ENCODE measurements at places on chromosomes 11 and 22. TPM values are rescaled to one million over a fixed set of nuclear protein-coding genes. Genes with fewer than 3 reads are reported as not detected.

The TNNT3 gene
- total RNA-seq = 1.6 TPM

The ADAMTS15 gene
- total RNA-seq = not detected

The SERPIND1 gene
- not detected for total RNA-seq

The CBLIF gene
- not detected for total RNA-seq

The TMPRSS6 gene
- 0.42 TPM for total RNA-seq

The CHEK1 gene
- total RNA-seq = 144 TPM

The ALKBH8 gene
- 19.8 TPM for total RNA-seq

The C11orf21 gene
- 9.4 TPM for total RNA-seq

The HOATZ gene
- total RNA-seq = not detected

The LIN7C gene
- total RNA-seq = 27.4 TPM

- H3K4me3 ChIP-seq = no peak overlapping the region
- H3K4me1 ChIP-seq = no peaks in the 10 kb centered on the region
- no peak for DNase-seq
- H3K36me3 ChIP-seq = no peaks in the 10 kb centered on the region
- H3K27me3 ChIP-seq = no peaks in the 10 kb centered on the region
These were observed 183.1 kb downstream of the NAV2 start for GRCh38 chr11:19895776-19896175.

DNA sequence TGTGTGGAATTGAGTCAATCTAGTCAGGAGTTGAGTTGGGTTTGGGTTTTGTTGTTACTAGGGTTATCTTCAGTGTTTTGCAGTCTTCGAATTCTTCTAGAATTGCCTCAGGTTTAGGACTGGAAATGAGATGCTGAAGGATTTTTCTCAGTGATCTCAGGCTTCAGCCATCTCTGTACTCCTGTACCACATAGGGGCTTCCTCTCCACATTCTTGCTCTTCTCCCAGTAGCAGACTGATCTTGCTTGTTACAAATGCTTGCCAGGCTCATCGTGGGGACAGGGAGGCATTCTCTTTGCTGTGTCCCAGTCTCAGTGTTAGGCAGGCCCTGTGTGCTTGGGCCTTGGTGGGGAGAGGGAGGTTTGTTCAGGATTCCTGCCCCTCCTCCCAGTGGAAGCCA, 96.1 kb downstream of the LRRC32 start:
- no peak for DNase-seq
- no peak overlapping the region for H3K27ac ChIP-seq
- no peaks in the 10 kb centered on the region for H3K27me3 ChIP-seq
- no peaks in the 10 kb centered on the region for H3K4me1 ChIP-seq
- H3K4me3 ChIP-seq = no peak overlapping the region

GRCh38 chr11:65291613-65292012, 23.1 kb upstream of the CDC42EP2 start:
- DNase-seq = no peak
- peaks cover 27% of the 10 kb centered on the region for H3K36me3 ChIP-seq
- no peaks in the 10 kb centered on the region for H3K4me1 ChIP-seq

GRCh38 chr11:74492974-74493790, at the start of gene LIPT2:
Gene LIPT2 (minus strand): TSS chr11:74493724. CDS start chr11:74493703, 21 bp downstream.
- peaks cover 4% of the 10 kb centered on the region for H3K36me3 ChIP-seq
- DNase-seq = peak; percentile 98
- H3K27ac ChIP-seq = peak within 1 kb of the TSS; percentile 92
- H3K4me1 ChIP-seq = peaks cover 9% of the 10 kb centered on the region
- peak within 1 kb of the TSS; percentile 74 for H3K4me3 ChIP-seq

DNA sequence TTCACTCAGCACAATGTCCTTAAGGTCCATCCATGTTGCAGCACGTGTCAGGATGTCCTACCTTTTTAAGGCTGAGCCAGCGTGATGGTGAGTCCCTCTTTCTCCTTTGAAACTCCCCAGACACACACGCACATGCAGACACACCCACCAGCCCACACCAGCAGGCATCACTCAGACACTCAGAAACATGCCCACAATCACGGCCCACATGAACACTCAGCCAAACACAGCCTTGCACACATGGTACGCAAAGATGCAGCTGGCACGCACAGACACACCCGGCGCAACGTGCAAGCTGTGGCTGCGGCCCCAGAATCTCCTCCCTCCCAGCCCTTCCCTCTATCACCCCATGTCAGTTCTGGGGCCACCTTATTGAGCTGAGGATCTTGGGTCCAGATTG, 8.0 kb downstream of the FADS3 start:
- H3K27me3 ChIP-seq = no peaks in the 10 kb centered on the region
- no peak overlapping the region for H3K27ac ChIP-seq
- H3K4me3 ChIP-seq = no peak overlapping the region
- H3K4me1 ChIP-seq = no peaks in the 10 kb centered on the region

DNA sequence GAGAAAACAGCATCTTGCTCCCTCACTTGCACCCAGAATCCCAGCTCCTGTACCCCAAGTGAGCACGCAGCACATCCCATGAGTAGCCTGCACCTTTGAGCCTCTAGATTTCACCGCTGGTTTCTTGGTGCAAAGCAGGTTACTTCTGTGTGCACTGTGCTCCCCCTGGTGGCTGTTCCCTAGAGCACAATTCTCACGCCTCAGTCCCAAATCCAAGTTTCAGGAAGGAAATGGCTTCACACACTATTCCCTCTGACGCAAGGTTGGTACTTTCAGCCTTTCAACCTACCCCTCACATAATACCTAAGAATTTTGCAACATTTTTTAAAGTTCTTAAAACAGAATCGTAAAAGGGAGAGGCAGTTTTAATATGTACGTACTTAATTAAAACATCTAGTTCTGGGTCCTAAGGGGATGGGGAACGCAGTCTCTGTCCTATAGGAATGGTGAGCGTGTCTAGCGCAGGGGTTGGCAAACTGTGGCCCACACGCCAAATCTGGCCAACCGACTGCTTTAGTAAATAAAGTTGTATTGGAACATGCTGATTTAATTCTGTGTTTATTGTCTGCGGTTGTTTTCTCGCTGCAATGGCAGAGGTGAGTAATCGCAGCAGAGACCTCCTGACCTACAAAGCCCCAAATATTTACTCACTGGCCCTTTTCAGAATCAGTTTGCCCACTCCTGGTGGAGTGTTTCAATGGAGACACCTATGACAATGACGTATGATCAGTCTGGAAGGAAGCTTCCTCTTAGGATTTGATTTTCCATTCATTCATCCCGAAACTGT, 27.5 kb downstream of the DHCR7 start:
- no peaks in the 10 kb centered on the region for H3K27me3 ChIP-seq
- no peaks in the 10 kb centered on the region for H3K4me1 ChIP-seq
- no peak overlapping the region for H3K27ac ChIP-seq

GRCh38 chr11:19176629-19177186, 25.1 kb downstream of the CSRP3 start:
- H3K36me3 ChIP-seq = peaks cover 11% of the 10 kb centered on the region
- H3K4me3 ChIP-seq = no peak overlapping the region
- no peak for DNase-seq
- no peaks in the 10 kb centered on the region for H3K4me1 ChIP-seq
- H3K27me3 ChIP-seq = no peaks in the 10 kb centered on the region

- no peaks in the 10 kb centered on the region for H3K36me3 ChIP-seq
- no peaks in the 10 kb centered on the region for H3K27me3 ChIP-seq
- no peak overlapping the region for H3K27ac ChIP-seq
- no peak for DNase-seq
These were observed 86.1 kb upstream of the SPON1 start for GRCh38 chr11:13876423-13876822.

GRCh38 chr11:35014346-35014745, 97.9 kb downstream of the PDHX start:
- no peak overlapping the region for H3K4me3 ChIP-seq
- DNase-seq = no peak
- H3K27me3 ChIP-seq = no peaks in the 10 kb centered on the region
- peaks cover 23% of the 10 kb centered on the region for H3K4me1 ChIP-seq

DNA sequence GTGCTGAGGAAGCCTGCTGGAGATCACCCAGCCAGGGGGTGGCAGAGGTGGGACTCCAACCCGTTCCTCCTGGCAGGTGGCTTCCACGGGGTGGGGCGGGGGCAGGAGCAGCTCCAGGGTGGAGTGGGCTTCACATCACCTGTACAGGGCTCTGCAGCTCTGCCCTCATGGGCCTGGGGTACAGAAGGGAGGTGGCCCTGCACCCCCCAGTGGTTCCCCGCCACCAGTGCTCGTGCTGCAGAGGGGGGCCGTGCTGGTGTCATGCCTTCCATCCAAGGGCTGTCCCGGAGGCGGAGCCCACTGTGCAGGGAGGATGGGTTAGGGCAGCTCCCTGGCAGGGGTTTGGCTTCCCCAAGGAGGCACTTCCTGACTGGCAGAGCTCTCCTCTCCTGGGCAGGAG, 76.4 kb upstream of the SHISAL1 start:
- DNase-seq = no peak
- H3K4me1 ChIP-seq = no peaks in the 10 kb centered on the region
- H3K36me3 ChIP-seq = no peaks in the 10 kb centered on the region
- no peaks in the 10 kb centered on the region for H3K27me3 ChIP-seq
- H3K27ac ChIP-seq = no peak overlapping the region
- no peak overlapping the region for H3K4me3 ChIP-seq

DNA sequence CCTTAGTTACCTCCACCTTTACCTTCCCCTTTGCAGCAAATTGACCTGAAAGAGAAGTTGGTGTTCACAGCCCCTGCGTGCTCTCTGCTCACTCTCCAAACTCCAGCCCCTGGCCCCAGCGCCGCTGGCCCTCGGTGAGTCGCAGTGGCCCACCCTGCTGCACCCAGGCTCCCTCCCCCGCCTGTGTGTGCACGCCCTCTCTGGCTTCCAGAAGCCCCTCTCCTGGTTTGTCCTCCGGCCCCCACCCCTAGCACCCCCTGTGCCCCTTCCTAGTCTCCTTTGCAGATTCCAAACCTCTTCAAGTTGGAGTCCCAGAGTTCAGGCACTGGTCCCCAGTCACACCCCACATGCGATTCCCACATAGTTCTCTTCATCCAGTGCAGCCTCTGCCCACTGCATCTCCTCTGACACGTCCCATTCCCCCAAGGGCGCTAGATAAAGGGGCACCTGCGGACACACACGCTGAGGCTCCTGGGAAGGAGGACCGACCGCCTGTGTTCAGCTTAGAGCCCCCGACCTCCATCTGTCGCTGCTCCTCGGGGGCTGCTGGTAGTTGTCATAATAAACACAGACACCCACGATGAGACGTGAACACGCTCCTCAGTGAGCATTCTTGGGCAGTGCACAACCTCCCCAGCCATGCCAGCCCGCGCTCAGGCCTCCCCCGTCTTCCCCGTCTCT, 1.5 kb upstream of the PHRF1 start:
- no peak for DNase-seq
- H3K27ac ChIP-seq = peak overlapping the region; percentile 43
- peaks cover 34% of the 10 kb centered on the region for H3K4me1 ChIP-seq
- no peaks in the 10 kb centered on the region for H3K27me3 ChIP-seq
- H3K4me3 ChIP-seq = peak overlapping the region; percentile 55

- no peaks in the 10 kb centered on the region for H3K36me3 ChIP-seq
- no peak for DNase-seq
- no peaks in the 10 kb centered on the region for H3K27me3 ChIP-seq
- no peak overlapping the region for H3K4me3 ChIP-seq
These were observed 31.2 kb downstream of the MTMR3 start for GRCh38 chr22:29914165-29914564.

GRCh38 chr22:45629469-45630089, 42.1 kb upstream of the ATXN10 start:
- no peak for DNase-seq
- no peaks in the 10 kb centered on the region for H3K36me3 ChIP-seq
- H3K27ac ChIP-seq = no peak overlapping the region
- H3K27me3 ChIP-seq = no peaks in the 10 kb centered on the region
- no peak overlapping the region for H3K4me3 ChIP-seq

DNA sequence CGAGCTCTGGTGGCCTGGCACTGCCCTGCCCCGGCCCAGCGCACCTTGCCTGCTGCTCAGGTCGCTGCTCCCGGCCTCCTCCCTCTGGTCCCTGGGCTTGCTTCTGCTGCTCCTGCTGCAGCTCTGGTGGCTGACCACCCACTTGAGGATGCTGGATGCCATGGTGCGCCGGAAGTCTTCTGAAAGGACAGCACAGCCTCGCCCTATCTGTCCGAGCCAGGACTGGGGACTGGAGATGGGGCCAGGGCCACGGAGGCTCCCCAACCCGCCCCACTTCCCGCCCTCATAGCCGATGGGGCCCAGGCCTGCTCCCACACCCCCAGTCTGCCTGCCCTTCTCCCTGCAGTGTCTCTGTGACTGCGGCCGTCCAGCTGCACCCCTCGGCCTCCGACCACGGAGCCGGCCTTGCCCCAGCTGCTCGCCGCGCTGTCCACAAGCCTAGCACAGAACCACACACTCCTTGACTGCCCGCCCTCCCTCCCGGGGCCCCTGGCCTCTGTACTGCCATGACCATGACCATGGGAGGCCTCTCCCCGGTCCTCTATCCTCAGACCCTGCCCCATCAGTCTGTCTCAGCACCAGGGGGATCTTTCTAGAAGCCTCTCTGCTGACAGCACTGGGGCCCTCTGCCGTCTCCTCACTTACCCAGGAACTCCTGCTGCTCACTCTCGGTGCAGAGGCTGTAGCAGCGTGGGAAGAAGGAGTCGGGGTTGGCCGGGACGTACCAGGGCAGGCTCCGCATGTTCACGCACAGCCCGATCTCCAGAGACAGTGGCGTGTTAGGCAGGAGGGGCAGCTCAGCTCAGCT, 12.7 kb downstream of the TTLL8 start:
- no peak overlapping the region for H3K4me3 ChIP-seq
- peaks cover 3% of the 10 kb centered on the region for H3K27me3 ChIP-seq
- no peaks in the 10 kb centered on the region for H3K36me3 ChIP-seq
- peak; percentile 38 for DNase-seq

DNA sequence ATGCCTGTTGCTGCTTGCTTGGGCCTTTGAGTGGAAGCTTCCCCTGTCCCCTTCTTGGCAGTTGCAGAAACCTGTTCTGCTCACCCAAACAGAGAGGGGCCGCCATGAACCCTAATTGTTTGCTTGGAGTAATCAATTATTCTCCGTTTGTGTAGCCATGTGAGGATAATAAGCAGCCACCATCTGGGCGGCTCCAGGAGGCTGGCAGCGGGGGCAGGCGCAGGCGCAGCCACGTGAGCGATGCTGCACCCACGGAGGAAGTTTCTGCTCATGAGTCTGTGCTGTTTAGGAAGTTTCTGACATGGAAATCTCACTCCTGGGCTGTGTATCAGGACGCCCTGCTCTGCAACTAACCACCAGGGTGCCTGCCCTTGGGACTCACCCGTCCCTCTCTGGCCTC, 90.1 kb downstream of the MPPED1 start:
- H3K36me3 ChIP-seq = no peaks in the 10 kb centered on the region
- no peak overlapping the region for H3K27ac ChIP-seq
- no peak overlapping the region for H3K4me3 ChIP-seq
- H3K27me3 ChIP-seq = no peaks in the 10 kb centered on the region

- H3K4me1 ChIP-seq = peaks cover 47% of the 10 kb centered on the region
- no peak for DNase-seq
- H3K4me3 ChIP-seq = no peak overlapping the region
- H3K27me3 ChIP-seq = no peaks in the 10 kb centered on the region
These were observed 2.9 kb downstream of the CSNK1E start for GRCh38 chr22:38314051-38314932.

Data from CD8-positive, alpha-beta memory T cell (primary cell).